ENCODE measurements at places on chromosomes 7 and 10.

GRCh38 chr7:88756802-88757201 lies 2.7 kb upstream of the ZNF804B start:
- no peak for DNase-seq

DNA sequence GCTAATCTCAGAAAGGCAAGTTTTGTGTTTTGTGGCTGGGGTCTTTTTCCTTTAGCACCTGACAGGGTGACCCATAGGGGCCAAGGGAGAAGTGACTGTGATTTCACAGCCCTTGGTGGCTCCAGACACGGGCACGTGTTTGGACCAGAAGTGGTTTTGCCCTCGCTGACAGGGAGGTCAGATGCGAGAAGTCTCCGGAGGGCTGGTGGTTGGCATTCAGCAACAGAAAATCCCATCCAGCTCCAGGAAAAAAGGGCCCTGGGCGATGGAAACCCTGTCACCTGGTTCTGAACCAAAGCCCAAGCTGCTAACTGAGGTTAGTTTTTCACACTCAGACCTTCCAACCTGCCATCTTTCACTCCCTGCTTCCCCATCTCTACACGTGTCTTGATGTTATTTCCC lies 272.9 kb downstream of the TRIL start:
- DNase-seq: no peak

GRCh38 chr7:128799451-128799850 lies 7.7 kb downstream of the CCDC136 start:
- DNase-seq: no peak

DNA sequence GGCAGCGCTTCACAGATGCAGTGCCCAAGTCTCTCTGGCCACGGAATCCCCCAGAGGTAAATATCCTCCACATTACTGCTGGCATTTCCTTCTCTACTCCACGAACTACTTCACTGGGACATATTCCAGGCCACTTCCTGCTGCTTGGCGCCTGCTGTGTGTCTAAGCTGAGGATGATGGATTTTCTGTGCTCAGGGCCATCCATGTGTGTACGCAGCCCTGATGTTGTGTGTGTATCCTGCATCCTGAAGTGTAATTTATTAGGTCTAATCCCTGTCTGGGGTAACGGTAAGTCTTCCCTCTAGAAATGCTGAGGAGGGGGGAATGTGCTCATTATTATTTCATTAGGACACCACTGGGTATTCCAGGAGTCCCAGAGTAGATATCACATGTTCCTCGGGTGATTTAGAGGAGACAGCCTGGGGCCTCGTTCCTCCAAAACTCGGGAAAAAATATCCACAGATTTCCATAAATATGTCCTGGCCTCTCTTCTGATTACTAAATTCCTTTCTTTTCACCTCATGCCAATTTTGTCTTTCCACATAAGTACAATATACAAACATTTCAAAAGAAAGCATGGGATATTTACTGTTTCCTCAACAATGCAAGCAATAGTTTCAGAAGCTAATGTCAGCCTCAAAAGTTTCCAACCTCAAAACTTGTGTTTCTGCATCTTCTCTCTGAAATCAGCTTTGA lies 25.5 kb upstream of the HABP2 start:
- no peak for DNase-seq

DNA sequence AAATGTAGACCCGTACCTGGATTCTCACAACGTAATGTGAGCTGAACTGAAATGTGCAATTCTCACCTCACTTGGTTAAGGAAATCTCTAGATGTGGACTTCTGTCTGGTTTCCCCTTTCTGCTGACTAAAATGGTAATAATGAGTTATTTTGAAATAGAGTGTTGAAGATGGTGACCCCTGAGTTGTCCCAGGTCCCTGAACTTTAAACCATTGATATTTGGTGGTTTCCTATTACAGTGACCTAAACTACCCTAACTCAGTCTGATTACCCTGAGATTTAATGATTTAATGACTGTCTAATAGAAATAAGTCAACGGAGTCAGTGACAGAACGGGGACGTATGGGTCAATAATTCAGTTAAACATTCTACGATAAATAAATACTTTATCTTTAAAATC lies 845.9 kb downstream of the PCDH15 start:
- DNase-seq: no peak

DNA sequence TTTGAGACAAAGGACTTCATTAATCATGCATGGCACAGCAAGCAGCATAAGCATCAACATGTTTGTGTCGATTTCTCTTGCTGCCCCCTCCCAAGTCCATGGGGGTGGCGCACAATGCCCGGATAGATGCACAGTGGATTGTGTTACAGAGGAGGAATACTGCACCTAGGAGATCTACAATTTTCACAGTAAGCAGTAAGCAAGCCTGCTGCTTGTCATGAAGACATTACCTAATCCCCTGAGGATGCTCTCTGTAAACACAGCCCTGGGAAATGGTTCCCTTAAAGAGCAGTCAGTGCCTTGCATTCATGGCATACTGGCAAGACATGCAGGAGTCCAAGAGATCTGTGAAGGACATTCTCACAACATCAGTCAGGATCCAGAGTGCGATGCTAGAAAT lies 137.7 kb downstream of the ETV1 start:
- no peak for DNase-seq

DNA sequence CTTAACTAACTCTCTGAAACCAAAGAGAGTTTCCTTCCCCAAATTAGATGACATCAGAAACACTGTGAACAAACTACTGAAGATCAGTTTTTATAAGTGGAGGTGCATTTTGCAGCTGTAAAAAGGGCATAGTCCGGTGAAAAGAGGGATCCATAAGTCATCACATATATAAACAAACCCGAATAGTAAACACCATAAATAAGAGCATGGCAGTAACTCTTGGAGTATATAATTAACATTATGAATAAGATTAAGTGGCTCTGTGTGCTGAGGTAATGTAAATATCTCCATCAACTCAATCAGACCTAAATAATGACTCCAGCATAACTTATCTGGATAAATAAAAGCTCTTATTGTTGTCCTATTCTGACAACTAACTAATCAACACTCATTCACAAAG lies 43.0 kb upstream of the SHTN1 start:
- DNase-seq: no peak

- no peak for DNase-seq
These were observed 110.6 kb downstream of the RAB11FIP2 start for GRCh38 chr10:117936141-117936540.

- DNase-seq: no peak
These were observed 192.8 kb downstream of the ZNF716 start for GRCh38 chr7:57642730-57643129.

- no peak for DNase-seq
These were observed 117.3 kb downstream of the PRPF18 start for GRCh38 chr10:13703997-13704536.

GRCh38 chr10:33248638-33249037 lies 85.8 kb downstream of the NRP1 start:
- peak; percentile 21 for DNase-seq

GRCh38 chr7:158646766-158647474 lies 57.7 kb downstream of the NCAPG2 start:
- DNase-seq: peak; percentile 46

DNA sequence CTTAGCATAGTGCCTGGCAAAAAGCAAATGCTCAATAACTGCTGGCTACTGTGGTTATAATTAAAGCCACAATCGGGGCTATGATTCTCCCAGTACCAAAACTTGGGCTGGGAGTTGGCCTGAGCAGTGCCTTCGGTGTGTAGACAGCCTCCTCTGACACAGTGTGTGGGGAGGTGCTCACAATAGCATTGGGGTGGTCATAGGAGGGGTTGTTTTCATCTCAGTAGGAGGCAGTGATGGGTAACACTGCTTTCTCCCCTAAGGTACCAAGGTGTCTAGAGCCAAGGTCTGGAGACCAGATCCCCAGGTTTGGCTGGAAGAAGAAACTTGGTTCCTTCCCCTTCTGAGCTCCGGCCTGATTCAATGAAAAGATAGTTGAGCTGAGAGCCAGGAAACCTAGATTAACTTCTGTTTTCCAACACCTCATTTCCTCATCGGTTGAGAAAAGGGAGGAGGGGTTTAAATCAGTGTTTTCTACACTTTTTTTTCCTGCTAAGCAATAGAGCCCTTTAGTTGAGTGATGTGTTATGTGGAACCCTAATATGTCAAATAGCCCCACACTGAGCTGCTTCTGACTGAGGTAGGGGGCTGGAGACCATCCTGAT lies 68.2 kb downstream of the LRMDA start:
- no peak for DNase-seq

DNA sequence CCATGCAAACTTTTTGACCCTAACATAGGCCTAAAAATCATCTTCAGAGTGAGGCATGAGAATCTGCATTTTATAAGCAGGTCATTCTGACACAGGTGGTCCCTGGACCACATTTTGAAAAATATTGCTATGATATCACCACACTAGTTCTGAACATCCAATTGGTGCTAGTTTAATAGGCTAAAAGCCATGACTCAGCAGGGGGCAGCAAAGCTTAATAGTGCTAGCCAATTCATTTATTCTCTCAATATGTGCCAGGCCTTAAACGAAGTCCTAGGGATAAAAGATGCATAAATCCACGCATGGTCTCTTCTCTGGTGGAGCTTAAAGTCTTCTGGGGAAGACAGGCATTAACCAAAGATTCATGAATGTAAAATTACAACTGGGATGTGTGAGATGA lies 10.2 kb upstream of the SLC25A28 start:
- peak; percentile 91 for DNase-seq

- DNase-seq: no peak
These were observed 16.6 kb upstream of the SLC18A3 start for GRCh38 chr10:49593564-49593875.

GRCh38 chr10:93406364-93407145 lies 75.6 kb downstream of the MYOF start:
- no peak for DNase-seq

DNA sequence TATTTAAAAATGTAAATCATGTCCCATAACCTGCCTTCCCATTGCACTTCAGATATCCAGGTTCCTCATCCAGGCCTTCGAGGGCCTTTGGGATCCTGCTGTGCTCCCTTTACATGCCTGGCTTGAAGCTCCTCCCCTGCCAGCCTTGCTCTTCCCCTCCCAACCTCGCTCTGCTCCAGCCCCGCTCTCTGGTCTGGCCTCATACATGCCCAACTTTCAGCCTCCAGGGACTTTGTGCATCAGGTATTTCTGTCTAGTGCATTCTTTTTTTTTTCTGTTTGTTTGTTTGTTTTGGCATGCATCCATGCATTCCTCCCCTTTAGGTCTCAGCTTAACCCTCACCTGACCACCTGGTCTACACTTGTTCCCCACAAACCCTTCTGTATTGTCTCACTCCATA lies 160.3 kb downstream of the SNX10 start:
- no peak for DNase-seq

DNA sequence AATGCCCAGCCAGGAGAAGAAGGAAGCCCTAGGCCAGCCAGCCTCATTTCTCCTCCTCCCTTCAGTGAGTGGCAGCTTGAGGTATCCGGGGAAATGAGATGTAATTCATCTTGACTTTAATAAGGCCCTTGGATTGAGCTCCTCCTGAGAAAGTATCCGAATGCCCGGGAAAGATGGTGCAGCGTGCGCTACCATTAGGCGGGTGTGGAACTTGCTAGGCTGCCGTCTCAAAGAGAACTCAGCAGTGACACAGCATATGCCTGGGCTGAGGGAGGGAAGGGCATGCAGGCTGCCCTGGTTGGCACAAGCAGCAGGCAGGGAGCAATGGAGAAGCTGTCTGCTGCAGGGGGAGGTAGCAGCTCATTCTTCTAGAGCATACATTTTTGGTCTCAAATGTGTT lies 659.8 kb upstream of the FOXK1 start:
- no peak for DNase-seq

DNA sequence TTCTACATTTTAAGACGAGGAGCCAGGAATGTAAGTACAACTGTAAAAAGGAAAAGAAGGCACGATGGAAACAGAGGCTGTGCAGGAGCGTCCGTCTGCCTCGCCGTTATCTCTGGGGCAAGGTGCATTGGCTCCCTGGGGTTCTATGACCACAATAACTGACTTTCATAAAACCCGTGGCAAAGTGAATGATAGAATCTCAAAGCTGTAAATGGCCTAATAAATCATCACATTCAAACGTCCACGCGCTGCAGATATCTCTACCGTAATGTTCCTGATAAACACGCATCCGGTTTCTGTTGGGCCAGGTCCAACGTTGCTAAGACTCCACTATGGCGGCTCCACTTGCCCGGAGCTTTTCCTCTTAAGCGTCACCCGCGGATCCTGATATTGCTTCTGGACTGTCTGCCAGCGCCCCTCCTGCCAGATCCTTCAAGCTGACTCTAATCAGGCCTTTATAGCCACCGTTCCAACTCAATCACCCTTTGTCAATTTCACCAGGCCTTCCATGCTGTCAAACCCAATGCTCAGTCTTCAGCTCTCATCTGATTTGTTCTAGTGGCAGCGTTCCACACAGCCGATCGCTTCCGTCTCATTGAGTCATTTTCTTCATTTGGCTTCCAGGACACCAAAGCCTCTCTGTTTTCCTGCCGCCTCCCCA lies 265.6 kb upstream of the FOXK1 start:
- DNase-seq: peak; percentile 12

GRCh38 chr10:132669208-132669861 lies 116.6 kb downstream of the NKX6-2 start:
- no peak for DNase-seq

- DNase-seq: no peak
These were observed 123.3 kb upstream of the FZD1 start for GRCh38 chr7:91140982-91141381.

GRCh38 chr10:49000437-49001398 lies 61.1 kb upstream of the LRRC18 start:
- no peak for DNase-seq

- no peak for DNase-seq
These were observed 49.4 kb downstream of the GTF2IRD1 start for GRCh38 chr7:74503061-74503460.

DNA sequence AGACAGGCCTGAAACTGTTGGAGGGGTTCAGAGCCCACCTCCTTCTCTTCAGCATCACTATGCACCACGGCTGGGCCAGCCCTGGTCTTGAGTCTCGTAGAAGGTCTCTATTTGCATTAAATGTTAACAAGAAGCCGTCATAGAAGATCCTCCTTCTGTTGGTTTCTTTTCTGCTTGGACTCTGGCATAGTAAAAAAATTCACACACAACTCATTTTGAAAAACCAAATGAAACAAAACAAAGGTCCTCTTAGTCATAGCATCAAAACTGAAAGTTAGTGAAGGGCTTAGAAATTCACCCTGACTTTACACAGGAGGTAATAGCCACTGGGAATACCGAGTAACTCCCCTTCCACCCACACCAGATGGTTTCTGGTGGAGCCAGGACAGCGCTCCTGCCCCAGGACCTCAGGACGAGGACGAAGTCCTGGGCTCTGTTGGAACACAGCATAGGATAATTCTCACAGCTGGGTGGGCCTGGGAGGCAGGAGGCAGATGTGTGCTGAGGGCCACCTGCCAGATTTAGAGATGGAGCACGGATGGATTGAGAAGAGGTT lies 248.4 kb upstream of the KLF6 start:
- DNase-seq: no peak

All from hematopoietic multipotent progenitor cell treated with erythropoietin and hydrocortisone succinate and interleukin-3 and kit ligand, for 6 days (in vitro differentiated cells).